ENCODE measurements at places on chromosomes 1 and 21.

- DNase-seq: no peak
Measured at GRCh38 chr1:32918179-32918578, 17.0 kb upstream of the TMEM54 start.

- no peak for DNase-seq
Measured at GRCh38 chr1:110880708-110881374, 7.9 kb downstream of the CD53 start.

GRCh38 chr1:115467790-115468189 is 129.7 kb upstream of the NGF start:
- no peak for DNase-seq

- no peak for DNase-seq
Measured at GRCh38 chr1:157035121-157035520, 10.4 kb downstream of the ARHGEF11 start.

DNA sequence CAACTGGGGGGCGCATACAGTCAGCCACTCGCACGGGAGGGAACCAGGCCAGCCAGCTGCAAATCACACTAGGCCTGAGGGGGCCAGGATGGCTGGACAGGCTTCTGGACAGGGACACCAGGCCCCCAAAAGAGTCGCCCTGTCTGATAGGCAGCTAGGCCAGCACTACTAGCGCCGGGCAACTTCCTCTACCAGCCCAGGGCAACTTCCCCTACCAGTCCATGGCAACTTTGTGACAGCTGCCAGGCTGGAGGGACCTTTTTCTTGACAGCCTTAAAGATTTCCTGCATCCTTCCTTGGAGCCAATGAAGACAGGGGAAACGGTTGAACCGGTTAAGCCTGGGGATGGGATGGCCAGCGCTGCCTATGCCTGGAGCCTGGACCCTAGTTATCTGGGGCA is 5.1 kb downstream of the IFFO2 start:
- no peak for DNase-seq

- DNase-seq: no peak
Measured at GRCh38 chr1:28878796-28879195, 35.6 kb upstream of the EPB41 start.

GRCh38 chr1:93394514-93394913 is 48.8 kb downstream of the DR1 start:
- no peak for DNase-seq
